Thyroid gland (tissue), 4 donors: ENCODE measurements at places on chromosomes 6 and 20. TPM values are rescaled to one million over a fixed set of nuclear protein-coding genes. Genes with fewer than 3 reads are reported as not detected.

The TTBK1 gene
- total RNA-seq, result 0.15 TPM

The ITPA gene
- total RNA-seq, result 71.9 TPM

The MYL9 gene
- total RNA-seq, result 161 TPM

- H3K27ac ChIP-seq, result no peak overlapping the region
- no peaks in the 10 kb centered on the region for H3K36me3 ChIP-seq
- H3K4me1 ChIP-seq, result no peaks in the 10 kb centered on the region
- DNase-seq, result no peak
Observed at GRCh38 chr20:23533161-23533560, 35.1 kb downstream of the CST9L start.

DNA sequence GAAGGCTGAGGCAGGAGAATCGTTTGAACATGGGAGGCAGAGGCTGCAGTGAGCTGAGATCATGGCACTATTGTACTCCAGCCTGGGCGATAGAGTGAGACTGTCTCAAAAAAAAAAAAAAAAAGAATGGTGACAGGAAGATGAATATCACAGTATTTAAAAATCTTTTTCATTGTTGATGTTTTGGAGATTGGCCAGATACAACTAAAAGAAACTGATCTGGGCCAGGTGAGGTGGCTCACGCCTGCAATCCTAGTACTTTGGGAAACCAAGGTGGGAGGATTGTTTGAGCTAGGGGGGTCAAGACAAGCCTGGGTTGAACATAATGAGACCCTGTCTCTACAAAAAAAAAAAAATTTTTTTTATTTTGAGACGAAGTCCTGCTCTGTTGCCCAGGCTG lies 52.1 kb downstream of the TRAF3IP2 start:
- peak overlapping the region; percentile 92 for H3K27ac ChIP-seq
- H3K36me3 ChIP-seq, result no peaks in the 10 kb centered on the region
- H3K4me3 ChIP-seq, result no peak overlapping the region
- peaks cover 75% of the 10 kb centered on the region for H3K4me1 ChIP-seq
- H3K27me3 ChIP-seq, result no peaks in the 10 kb centered on the region

GRCh38 chr20:17609811-17610377 lies 40.0 kb downstream of the DSTN start:
- H3K27me3 ChIP-seq, result no peaks in the 10 kb centered on the region
- peaks cover 35% of the 10 kb centered on the region for H3K4me1 ChIP-seq
- H3K36me3 ChIP-seq, result peaks cover 3% of the 10 kb centered on the region
- H3K4me3 ChIP-seq, result no peak overlapping the region

DNA sequence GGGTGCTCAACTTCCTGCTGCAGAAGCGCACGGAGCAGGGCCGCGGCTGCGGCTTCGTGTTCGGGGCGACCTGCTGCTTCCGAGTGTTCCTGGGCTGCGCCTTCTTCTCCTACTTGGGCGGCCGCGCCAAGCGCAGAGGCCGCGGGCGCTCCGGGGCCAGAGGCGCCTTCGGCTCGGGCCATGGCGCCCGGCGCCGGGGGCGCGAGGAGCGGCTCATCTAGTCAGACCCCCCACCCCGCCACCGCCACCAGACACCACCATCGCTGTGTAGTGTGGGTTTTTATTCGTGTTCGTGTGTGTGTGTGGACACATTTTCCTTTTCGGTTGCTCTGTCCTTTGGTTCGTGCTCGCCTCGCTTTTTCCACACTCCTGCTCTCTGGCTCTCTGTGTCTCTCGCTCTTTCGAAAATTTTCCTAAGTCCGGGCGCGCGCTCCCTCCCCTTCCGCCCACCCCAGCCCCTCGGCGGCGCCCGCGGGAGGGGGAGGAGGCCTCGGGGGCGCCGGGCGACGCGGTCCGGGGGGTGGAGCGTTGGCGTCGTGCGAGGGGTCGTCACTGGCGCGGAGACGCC lies 38.1 kb downstream of the GNAS start:
- H3K36me3 ChIP-seq, result no peaks in the 10 kb centered on the region
- peaks cover 20% of the 10 kb centered on the region for H3K4me1 ChIP-seq
- no peaks in the 10 kb centered on the region for H3K27me3 ChIP-seq
- peak; percentile 77 for DNase-seq

GRCh38 chr20:44956410-44956809 lies 3.8 kb downstream of the TOMM34 start:
- peaks cover 37% of the 10 kb centered on the region for H3K36me3 ChIP-seq
- DNase-seq, result no peak
- peaks cover 7% of the 10 kb centered on the region for H3K4me1 ChIP-seq
- H3K27ac ChIP-seq, result no peak overlapping the region
- no peak overlapping the region for H3K4me3 ChIP-seq
